ENCODE measurements at places on chromosomes 4 and X.

DNA sequence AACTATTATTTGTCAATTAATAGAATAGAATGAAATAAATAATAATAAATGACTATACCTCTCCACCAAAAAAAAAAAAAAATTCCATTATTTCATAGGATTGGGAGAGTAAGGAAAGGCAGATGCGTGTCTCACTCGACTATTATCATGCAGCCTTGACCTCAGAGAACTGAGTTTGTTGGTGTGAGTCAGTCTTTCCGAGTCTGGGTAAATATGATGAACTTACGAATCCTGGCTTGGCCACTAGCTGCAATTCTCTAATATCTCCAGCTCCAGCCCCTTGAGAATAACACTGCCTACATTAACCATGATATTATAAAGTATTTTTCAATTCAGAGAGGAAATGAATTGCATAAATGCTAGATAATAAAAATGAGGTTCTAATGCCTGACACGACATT lies 46.6 kb upstream of the DHX15 start:
- DNase-seq = no peak

DNA sequence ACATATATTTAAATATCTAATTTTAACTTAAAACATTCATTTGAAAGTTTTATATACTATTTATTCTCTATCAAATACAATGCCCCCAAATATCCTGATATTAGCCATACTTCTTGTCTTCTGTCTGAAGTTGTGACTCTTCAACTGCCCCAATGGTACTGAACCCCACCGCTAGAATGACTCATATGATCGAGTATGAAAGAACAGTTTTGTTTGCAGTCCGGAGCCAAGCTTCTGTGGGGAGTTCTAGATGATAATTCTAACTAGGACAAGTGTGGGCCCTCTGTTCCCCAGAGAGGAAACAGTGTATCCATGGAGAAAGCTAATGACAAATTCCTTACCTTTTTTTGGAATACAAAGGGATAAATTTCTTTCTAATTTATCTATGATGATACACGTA lies 24.7 kb upstream of the CT47A1 start:
- no peak for DNase-seq

- no peak for DNase-seq
These were observed 116.8 kb downstream of the TSPAN7 start for GRCh38 chrX:38678183-38678582.

DNA sequence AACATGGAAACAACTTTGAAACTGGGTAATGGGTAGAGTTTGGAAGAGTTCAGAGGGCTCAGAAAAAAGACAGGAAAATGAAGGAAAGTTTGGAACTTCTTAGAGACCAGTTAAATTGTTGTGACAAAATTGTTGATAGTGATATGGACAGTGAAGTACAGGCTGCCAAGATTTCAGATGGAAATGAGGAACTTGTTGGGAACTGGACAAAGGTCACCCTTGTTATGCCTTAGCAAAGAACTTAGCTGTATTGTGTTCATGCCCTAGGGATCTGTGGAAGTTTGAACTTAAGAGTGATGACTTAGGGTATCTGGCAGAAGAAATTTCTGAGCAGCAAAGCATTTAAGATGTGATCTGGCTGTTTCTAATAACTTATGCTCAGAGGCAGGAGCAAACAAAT lies 5.1 kb upstream of the ARL13A start:
- no peak for DNase-seq

DNA sequence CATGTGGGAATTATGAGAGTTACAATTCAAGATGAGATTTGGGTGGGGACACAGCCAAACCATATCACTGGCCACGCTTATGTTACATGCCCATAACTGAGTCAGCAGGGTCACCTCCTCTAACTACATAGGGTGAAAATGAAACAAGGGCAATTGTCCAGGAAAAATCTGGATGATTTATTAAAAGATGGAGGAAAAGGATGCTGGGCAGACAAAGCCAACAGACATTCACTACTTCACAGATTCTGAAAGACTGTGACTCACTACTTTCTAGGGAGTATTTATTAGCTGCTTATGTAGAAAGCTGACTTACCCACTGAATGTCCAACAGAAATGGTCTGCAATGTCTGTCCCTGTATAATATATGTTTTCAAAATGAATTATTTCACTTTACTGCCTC lies 72.4 kb downstream of the APBB2 start:
- no peak for DNase-seq

- no peak for DNase-seq
These were observed 55.2 kb downstream of the RTL3 start for GRCh38 chrX:78603908-78604307.

DNA sequence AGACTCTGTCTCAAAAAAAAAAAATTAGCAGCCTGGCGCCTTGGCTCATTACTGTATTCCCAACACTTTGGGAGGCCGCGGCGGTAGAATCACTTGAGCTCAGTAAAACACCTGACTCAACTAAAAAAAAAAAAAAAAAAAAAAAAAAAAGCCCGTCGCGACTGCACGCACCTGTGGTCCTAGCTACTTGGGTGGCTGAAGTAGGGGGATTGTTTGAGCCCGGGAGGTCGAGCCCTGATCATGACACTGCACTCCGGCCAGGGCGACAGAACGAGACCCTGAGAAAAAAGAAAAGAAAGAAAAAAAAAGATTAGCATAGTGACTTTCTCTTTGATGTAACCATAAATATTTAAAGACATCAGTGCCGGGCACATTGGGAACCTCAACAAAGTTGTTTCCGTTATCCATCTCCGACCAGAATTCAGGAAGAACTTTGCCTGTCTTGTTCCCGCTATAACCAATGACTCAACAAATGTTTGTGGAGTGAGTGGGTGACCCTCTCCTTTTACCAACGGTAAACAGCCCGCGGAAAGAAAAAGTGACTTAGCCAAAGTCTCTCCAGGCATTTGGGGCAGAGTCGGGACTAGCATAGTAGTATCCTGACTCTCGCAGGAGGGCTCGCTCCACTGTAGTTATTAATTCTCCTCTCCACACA lies 553 bp upstream of the MED28 start:
- DNase-seq = peak; percentile 12

DNA sequence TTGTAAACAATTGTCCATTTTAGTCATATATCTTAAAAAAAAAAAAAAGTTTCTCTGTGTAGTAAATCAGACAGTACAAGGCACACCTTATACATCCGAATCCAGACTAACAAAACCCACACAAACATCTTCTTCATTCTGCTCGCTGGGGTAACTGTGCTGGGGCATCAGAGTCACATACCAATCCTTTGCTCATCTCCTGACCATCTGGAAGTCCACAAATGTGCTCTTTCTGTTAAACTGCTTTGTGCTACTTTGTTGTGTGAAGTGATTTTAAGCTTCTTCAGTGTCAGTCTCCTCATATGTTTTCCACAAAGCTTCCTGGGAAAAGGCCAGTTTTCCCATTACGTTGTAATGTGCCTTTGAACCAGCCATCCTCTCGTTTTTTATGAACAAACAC lies 86.2 kb upstream of the CBR4 start:
- DNase-seq = no peak

DNA sequence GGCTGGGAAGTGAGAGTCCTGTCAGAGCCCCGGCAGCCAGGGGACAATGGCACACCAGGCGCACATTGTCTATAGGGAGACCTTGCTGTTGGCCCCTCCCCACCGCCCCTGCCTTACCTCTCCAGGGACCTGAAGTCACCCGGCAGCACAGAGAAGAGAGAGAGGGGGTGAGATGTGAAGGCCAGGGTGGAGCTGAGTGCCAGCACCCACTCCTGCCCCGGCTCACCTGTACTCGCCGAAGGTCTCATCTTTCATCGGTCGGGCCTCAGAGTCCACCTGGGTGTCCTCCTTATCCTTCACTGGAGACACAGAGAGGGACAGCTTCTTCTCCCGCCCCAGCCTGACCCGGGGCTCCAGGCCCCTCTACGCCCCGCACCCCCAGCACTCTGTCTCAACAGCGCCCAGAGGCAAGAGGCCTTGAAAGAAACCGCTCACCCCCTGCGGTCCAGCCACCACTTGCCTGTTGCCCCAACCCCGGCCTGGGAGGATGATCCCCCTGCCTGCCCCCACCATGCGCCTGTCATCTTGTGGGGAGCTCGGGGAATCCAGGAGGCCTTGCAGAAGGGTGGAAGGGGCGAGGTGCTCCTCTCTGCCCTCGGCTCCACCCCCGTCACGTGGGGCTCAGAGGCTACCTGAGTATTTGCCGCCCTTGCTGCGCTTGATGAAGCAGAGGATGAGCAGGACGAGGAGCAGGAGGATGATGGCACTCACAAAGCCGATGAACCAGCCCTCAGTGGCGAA lies 22.6 kb downstream of the L1CAM start:
- no peak for DNase-seq

GRCh38 chr4:158020734-158021346 lies 152.0 kb downstream of the GASK1B start:
- no peak for DNase-seq

DNA sequence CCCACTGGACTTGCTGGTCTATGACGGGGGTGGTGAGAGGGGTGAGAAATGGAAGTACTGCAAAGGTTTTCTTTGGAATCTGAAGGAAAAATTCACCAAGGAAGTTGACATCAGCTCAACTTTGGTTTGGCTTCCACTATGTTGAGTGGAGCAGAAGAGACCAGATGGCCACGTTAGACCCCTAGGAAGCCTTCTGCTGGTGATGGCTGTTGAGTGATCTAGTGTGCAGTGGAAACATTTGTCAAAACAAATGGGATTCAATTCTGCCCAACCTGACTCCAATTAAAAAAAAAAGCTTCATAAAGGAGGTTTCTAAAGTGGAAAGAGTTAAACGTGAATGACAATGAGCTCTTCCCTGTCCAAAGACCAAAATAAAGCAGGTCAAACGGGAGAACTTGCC lies 25.7 kb downstream of the SEL1L3 start:
- DNase-seq = no peak

All from substantia nigra (tissue), 51 donors.